ENCODE measurements at places on chromosomes 1 and 21.
A peak's percentile ranks its signal among the peaks of the same experiment; 100 is the strongest.

GRCh38 chr1:232143315-232143886 lies 486.5 kb downstream of the SIPA1L2 start:
- DNase-seq: no peak

- DNase-seq: no peak
These were observed 197.4 kb downstream of the ADGRL2 start for GRCh38 chr1:81998165-81998564.

GRCh38 chr1:154348429-154349076 lies 23.2 kb downstream of the ATP8B2 start:
- no peak for DNase-seq

DNA sequence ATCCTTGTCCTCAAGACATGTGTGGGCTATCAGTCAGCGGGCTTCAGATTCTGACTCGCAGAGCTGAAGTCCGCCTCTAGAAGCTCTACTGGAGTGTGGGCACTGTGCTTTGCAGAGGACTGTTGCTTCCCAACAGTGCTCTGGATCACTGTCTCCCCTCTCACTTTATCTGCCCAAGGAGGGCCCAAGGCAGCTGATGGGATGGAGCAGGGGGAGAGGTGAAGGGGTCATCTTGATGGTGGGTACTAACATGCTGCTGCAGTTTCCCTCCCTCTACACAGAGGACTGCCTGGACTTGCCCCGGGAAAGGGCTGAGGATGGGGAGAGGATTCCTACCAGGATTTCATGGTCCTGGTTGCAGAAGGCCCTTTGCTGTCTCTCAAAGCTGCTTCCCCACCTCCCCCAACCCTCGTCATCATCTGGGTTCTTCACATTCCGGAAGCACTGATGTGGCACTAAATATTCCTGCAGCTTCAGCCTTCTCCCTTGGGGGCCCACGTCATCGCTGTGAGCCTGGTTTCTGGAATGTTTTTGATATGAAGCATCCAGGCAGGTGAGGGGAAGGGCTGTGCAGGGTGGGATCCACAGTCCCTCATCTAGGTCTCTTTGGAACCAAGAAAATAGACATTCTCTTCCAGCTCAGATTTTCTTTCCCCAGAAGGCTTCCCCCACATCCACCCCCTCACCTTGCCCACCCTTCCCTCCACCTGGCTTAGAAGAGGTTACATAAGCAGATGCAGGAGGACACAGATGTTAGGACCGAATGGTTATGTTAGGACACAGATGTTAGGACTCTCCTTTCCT lies 23.2 kb downstream of the NUAK2 start:
- no peak for DNase-seq

DNA sequence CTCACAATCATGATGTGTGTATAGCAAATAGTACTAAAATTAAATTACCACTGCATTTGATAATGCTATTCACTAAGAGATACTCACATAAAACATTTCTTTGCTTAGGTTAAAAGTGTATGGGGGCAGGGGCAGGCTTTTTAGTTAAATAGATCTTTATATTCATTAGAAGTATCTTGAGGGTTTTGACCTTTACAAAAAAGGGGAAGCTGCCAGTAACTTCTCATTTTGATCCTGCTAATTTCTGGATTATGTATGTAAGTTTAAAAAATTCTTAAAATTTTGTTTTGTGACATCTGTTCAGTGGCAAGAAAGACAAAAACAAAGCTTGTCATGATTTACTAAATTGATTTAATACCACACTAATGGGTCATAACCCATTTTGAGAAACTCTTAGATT lies 45.8 kb upstream of the S1PR1 start:
- DNase-seq: no peak

GRCh38 chr1:227764019-227764391 lies 28.8 kb downstream of the SNAP47 start:
- no peak for DNase-seq

- peak; percentile 24 for DNase-seq
These were observed 54.7 kb upstream of the ABCG1 start for GRCh38 chr21:42164064-42164789.

GRCh38 chr1:25360596-25361581 lies 22.8 kb downstream of the TMEM50A start:
- DNase-seq: no peak

DNA sequence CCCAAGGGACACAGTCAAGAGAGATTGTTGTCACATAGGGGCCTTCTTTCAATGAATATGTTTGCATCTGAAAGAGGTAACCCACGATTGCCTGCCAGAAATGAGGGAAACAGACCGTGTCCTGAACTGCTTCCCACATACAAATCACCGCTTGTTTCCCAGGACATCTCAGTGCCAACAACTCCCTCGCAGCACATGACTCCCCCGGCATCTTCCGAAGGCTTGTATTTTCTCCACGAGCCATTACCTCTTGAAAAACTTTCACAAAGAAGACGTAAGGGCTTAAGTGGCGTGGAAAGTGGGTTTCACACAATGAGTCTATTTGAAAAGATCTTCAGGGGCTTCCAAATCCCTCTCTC lies 31.6 kb upstream of the PDE9A start:
- DNase-seq: no peak

GRCh38 chr21:32198384-32198783 lies 80.5 kb downstream of the MIS18A start:
- DNase-seq: no peak

DNA sequence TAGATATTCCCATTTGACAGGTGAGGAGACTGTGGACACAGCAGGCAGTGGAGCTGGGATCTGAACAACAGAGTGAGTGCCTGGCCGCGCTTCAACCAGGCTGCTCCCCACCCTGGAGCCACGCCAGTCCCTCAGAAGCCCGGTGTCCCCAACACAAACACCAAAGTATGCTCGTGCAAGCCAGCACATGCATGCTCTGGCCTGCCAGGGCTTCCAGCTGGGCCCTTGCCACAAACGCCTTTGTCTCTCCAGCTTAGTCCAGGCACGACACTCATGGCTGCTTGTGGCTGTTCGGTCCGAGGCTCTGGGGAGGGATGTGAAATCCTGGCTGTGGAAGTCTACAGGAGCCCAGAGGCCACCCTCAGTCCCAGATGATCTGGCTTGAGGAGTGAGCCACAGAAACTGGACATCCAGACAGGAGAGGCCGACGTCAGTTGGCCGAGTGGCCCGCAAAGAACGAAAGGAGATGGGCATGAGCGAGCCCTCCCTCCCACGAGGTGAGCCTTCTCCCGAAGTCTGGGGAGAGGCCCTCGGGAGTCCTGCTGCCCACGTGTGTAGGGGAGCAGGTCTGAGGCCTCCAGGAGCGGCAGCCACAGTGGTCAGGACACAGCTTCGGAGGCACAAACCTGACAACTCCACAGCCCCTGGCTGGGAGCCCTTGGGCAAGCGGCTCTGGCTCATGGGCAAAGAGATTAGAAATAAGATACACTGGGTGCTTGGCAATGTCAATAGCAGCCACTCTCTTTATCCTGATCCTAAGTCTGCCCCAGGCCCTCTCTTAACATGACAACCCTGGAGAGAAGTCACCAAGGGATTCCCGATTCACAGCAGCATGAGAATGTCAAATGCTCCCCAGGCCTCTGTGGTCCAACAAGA lies 117.1 kb upstream of the IFFO2 start:
- DNase-seq: no peak

DNA sequence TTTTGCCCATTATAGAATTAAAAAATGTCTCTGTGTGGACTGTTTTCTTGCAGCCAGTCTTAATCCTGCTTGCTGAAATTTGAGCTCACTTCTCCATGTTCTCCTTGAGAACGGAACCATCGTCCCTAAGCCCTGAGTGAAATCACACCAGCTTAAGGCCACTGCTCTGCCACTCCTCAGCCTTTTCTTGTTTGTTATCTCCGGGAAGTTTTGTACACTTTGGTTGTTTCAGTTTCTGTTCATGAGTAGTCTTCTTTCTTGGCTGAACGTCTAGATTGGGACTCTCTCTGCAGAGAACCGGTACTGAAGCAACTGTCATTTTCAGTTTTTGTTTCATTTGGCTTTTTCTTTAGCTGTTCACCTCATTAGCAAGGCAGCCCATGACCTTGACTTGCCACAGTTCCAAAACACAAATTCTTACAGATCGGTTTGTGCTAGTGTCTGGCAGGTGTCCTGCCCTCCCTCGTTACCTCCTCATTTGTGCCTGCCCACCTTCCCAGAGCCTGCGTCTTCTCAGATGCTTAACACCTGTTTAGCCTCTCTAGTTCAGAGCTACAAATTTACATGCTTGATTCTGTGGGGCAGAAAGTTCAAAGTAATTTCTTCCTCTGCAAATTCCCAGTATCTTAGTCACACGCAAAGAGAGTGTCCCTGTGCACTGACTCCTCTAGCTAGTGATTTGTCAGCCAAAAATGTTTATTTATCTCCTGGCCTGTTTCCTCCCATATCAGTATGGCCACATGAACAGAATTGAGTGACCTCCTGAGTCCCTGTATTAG lies 12.4 kb downstream of the PSEN2 start:
- no peak for DNase-seq

GRCh38 chr1:55280731-55281130 lies 65.6 kb upstream of the USP24 start:
- no peak for DNase-seq

GRCh38 chr1:183864611-183865010 lies 59.7 kb downstream of the RGL1 start:
- no peak for DNase-seq

DNA sequence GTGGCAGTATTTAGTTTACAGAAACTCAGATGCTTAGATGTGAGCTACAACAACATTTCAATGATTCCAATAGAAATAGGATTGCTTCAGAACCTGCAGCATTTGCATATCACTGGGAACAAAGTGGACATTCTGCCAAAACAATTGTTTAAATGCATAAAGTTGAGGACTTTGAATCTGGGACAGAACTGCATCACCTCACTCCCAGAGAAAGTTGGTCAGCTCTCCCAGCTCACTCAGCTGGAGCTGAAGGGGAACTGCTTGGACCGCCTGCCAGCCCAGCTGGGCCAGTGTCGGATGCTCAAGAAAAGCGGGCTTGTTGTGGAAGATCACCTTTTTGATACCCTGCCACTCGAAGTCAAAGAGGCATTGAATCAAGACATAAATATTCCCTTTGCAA lies 59.7 kb upstream of the ZNF326 start:
- DNase-seq: no peak

All from stimulated activated CD8-positive, alpha-beta memory T cell treated with anti-CD3 and anti-CD28 coated beads, Interleukin-7, amount 100 ng/mL, for 1 hour (primary cell).